Tracheal epithelial cell (primary cell): ENCODE measurements at places on chromosomes 16 and 17. TPM values are rescaled to one million over a fixed set of nuclear protein-coding genes. Genes with fewer than 3 reads are reported as not detected.

SPNS2 gene
- 2.8 and 45.1 TPM in 2 replicates for total RNA-seq

IRX3 gene
- 2.4 and 3.4 TPM in 2 replicates for total RNA-seq

TCAP gene
- 0.21 TPM in 1 of 2 replicates, not detected in the other for total RNA-seq

OR2C1 gene
- total RNA-seq: 0.24 TPM in 1 of 2 replicates, not detected in the other

ARL17B gene
- total RNA-seq: 2.6 and 6.5 TPM in 2 replicates

ABI3 gene
- total RNA-seq: not detected in 2 replicates

KREMEN2 gene
- total RNA-seq: 3.2 and 30.1 TPM in 2 replicates

CD79B gene
- not detected in 2 replicates for total RNA-seq

NUDT16L1 gene
- 21.7 and 31.5 TPM in 2 replicates for total RNA-seq

ZC3H18 gene
- 6.0 and 12.3 TPM in 2 replicates for total RNA-seq
